Ascending aorta (tissue), 2 donors: ENCODE measurements at places on chromosomes 7 and 10.

DNA sequence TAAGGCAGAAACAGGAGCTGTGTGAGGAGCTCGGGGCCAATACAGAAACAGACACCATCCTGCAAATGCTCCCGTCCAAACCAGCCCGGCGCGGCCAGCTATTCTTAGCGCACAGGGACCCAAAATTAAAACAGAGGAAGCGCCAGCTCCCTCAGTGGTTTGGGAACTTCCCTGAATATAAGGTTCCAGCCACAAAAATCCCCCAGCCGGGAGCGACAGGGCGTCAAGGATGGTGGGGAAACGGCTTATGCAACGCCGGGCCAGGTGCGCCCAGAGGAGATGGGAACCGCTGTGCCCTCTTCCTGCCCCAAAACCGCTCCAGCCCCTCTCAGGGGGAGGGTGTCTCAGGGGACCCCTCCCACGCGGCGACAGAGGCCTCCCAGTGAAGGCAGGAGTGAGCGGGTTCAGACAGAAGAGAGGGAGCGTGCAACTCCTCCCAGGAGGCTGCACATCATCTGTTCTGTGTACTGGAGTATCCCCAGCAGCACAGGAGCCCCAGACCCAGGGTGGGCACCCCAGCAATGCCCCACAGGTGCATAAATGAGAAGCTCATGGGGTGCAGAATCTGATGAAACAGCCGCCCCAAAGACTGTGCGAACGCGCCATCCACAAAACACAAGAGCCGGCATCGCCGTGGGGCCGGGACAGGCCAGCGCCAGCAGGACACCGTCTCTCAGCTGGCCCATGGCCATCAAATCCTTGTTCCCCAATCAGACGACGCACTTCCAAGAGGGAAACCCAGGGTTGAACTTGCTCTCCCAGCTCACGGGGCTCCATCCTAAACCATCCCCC lies 73.9 kb upstream of the PDGFA start:
- no peak for DNase-seq

- no peak for DNase-seq
Observed at GRCh38 chr7:17618652-17618974, 320.2 kb downstream of the AHR start.

GRCh38 chr7:28674359-28674782 lies 262.1 kb downstream of the CREB5 start:
- DNase-seq, result no peak

DNA sequence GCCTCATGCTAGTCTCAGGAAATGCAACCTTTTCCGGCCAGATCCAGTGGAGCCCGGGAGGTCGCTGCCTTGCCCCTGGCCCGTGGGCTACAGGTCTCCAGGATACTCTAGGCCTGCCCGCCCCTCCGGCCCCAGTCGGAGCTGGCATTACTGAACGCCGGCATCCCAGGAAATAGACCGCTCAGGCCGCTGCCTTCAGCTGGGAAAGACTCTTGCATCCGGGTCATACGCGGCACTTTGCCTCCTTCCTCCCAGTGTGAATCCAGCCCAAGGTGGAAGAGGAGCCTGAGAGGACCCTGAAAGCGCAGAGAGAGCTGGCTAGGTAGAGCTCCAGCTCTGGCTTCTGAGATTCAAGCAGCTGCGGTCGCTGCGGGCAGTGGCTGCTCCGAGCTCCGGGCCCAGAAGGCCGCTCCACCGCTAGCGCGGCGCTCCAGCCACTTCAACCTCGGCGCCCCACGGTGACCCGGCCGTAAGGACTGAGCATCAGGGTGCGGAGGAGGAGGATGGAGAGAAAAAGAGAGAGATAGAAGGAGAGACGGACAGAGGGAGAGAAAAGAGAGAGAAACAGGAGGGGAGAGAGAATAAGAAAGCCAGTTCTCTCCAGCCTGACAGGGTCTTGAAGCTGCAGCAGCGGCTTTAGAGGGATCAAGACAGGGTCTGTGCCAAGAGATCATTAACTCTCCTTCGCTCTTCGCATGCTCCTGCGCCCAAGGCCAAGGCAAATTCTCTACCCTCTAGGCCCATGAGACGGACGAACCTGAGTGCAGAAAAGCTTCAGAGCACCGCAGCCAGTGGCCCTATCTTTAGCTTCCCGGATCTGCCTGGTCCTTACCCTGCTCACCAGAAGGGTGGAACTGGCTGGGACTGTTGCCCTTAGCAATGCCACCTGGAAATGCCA lies 1.8 kb upstream of the HOXA10 start:
- peak; percentile 46 for DNase-seq

- DNase-seq, result no peak
Observed at GRCh38 chr7:100088095-100088620, 611 bp upstream of the COPS6 start.

DNA sequence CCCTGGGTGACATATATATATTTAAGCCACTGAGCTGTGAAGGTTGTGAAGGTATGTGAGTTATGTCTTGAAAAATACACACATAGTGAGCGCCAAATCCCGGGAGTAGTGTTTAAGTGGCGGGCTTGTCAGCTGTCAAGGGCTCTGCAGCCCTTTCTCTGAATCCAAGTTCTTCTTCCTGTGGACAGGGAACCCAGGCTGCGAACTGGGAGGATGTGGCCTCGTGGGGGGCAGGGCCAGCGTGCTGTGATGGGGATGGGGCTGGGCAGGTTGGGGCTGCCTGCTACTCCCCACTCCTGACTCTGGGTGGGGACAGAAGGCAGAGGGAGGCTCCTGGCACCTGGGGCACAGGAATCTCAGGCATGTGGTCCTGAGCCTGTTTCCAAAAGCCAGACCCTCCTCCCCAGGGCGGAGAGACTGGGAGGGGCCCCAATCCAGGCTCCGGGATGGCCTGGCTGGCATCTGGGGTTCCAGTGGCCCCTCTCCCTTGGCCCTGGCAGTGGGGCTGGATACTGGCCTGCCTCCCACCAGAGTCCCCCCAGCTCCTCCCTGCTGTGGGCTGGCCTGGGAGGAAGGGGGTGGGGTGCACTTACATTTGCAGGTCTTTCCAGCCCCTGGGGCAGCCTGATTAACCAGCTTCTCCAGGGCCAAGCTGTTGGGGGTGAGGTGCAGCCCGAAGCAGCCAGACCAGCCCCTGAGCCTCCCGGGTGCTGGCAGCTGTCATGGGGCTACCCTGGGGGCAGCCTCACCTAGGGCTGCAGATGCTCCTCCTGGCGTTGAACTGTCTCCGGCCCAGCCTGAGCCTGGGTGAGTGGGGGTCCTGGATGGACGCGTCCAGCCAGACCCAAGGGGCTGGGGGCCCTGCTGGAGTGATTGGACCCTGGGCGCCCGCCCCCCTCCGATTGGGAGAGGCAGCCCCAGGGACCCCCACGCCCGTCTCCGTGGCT lies at the start of gene UPK3B:
Gene UPK3B, plus strand, starts transcription at position 622 of the 947 bp plus-strand sequence. Its CDS starts 101 bp downstream, at position 723.
- DNase-seq, result no peak

GRCh38 chr10:48461623-48462481 lies 143.0 kb downstream of the ARHGAP22 start:
- DNase-seq, result no peak

DNA sequence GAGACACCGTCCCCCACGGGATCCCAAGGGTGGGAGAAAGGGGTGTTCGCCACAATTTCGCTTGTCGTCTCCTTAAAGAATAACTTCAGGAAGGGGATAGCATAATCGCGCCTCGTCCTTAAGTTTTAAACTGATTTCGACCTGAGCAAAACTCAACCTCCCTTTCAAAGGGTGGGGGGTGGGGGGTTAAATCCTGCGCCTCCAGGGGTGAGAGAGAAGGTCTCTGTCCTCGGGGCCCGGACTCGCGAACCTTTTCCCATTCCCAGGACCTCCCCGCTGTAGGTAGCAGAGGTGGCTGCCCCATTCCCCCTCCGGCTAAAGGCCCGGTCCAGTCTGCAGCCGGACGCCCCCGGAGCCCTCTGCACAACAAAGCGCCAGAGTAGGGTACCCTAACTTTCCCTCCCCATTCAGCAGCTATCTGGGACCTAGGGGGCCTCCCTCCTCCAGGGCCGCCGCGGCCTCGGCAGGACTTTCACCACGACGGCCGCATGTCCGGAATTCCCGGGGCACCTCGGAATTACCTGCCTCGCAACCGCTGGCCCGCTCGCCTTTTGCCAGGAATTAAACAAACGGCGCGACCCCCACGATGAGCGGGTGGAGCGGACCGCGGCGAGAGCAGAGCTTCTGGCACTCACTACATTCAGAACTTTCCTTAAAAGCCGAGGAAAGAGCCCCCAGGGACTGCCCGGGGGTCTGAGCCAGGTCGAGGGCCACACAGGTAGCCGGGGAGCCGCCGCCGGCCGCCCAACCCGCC lies 1.7 kb downstream of the CDK6 start:
- DNase-seq, result no peak

- DNase-seq, result no peak
Observed at GRCh38 chr10:114195079-114195478, 15.9 kb downstream of the TDRD1 start.

GRCh38 chr10:74333174-74333573 lies 182.2 kb downstream of the ADK start:
- DNase-seq, result no peak

DNA sequence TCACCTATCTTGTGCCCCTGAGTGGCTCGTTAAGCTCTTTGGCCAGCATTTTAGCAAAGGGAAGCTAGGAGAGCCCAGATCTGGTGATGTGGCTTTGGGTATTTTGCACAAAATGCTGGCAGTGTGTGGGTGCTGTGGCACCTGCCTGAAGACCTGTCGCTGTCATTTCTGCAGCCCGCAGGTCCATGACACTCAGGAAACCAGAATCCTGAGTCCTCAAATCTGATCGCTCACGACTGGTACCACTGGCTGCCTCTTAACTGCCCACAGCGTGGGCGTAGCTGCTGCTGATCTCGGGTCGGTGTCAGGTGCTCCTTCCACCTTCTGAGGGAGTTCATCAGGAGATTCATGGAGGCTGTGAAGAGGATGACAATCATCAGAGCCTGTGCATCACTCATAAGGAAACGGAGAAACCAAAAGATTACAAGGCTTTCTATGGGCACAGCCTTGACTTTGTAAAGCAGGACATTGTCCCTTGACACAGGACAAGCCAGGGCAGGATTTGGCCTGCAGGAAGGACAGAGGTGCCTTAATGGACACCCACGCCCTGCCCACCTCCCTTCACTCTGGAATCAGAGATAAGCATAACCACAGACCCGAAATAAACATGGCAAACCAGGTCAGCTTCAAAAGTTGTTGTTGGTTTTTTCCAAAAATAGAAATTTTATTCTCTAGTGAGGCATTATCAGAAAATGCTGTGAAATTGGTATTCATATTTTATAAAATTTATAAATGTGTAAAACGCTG lies 71.0 kb upstream of the STK17A start:
- DNase-seq, result no peak

DNA sequence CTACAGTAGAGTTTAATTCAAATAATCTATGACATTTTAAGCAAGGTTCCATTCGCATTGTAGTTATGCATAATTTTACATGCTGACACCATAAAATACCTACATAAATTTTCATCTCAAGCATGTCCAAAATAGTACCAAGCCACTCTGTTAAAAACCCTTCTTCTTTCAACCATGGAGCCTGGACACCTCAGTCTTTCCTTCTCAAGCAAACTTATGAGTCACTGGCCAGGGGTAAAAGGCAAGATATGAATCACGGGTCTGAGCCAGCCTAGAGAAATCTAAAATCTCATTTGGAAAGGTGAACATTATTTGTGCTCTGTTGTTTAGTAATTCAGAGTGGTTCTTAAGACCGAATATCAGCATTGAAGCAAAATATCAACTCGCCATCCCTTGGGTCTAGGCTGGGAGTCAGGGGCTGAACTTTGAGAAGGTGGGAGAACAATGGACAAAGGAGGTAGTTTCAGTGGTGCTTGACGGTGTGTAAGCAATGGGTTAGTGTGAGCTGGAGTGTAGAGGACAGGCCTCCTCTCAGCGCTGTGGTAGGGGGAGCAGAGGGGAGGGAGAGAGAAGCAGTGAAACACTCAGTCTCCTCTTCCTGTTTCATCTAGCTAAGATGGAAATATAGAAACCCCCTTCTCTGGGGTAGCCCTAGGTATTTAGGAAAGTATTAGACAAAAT lies 19.1 kb upstream of the GPAM start:
- DNase-seq, result no peak

GRCh38 chr10:70669015-70669414 lies 3.3 kb upstream of the ADAMTS14 start:
- no peak for DNase-seq

DNA sequence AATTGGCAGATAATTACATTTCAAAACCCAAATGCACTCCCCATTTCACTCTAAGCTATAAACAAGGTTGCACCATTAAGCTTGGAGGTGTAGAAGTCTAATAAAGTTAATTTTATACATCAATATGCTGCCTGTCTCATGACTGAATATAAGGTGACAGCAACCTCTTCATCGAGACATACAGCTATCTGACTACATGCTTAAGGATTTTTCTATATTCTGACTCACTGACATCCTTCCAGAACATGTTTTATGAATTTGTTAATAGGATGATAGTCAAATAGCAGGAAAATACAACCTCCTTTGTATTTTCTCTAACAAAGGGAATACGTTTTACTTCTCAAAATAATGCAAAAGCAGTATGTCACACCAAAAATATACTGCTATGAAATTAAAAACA lies 76.6 kb downstream of the NRBF2 start:
- DNase-seq, result no peak

GRCh38 chr10:82040336-82040735 lies 165.3 kb downstream of the NRG3 start:
- no peak for DNase-seq

DNA sequence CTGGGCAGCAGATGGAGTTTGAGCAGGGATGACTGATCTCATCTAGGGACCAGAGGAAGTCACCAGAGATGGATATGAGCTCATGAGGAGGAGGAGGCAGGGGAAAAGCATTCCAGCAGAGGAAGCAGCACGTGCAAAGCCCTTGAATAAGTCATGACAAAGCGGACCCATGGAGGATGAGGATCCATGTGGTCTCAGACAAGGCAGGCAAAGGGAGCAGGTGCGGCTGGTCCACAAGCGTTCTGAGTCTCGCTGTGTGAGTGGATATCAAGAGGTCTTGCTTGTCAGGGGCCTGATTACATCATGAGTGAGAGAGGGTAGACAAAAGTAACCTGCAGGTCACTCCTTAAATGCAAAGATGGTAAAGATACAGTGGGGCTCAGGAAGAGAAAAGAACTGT lies 307.6 kb downstream of the GRID1 start:
- no peak for DNase-seq

DNA sequence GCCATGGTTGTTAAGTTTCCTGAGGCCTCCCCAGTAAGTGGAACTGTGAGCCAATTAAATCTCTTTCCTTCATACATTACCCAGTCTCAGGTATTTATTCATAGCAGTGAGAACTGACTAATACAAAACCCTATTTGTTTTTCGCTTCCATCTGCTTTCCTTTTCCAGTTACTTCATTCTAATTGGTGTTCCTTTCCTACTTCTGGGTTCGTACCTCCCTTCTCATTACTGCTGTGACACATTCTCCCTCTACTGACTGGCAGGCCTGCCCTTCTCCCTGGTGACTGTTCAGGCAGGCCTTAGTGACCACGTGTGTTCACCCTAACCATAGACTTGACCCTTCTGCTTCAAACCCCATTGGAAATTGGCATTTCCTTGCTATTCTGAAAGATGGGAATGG lies 37.7 kb downstream of the MTURN start:
- no peak for DNase-seq

GRCh38 chr10:29446327-29446726 lies 157.5 kb downstream of the LYZL1 start:
- DNase-seq, result no peak
